ENCODE measurements at places on chromosomes 5 and 9. TPM values are rescaled to one million over a fixed set of nuclear protein-coding genes. Genes with fewer than 3 reads are reported as not detected.

The ACTBL2 gene
- total RNA-seq = 0.11 TPM

DNA sequence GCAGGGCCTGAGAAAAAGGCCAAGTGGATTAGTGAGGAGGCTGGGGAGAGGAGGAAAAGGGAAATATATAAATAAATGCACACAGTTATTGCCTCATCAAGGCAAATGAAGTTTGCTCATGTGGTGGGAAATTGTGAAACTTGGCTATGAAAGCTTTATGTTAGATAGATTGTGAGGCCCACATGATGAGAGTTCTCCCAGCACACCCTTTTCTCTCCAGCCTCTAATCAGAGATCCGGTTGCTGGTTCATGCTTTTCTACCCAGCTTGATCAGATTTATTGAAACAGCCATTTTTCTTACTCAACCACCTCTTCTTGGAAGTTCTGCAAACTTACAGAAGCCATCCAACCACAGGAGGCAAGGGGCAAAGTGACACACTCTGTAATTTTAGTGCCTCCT lies 125.8 kb upstream of the KLF4 start:
- no peak for DNase-seq

The TLX3 gene
- not detected for total RNA-seq

DNA sequence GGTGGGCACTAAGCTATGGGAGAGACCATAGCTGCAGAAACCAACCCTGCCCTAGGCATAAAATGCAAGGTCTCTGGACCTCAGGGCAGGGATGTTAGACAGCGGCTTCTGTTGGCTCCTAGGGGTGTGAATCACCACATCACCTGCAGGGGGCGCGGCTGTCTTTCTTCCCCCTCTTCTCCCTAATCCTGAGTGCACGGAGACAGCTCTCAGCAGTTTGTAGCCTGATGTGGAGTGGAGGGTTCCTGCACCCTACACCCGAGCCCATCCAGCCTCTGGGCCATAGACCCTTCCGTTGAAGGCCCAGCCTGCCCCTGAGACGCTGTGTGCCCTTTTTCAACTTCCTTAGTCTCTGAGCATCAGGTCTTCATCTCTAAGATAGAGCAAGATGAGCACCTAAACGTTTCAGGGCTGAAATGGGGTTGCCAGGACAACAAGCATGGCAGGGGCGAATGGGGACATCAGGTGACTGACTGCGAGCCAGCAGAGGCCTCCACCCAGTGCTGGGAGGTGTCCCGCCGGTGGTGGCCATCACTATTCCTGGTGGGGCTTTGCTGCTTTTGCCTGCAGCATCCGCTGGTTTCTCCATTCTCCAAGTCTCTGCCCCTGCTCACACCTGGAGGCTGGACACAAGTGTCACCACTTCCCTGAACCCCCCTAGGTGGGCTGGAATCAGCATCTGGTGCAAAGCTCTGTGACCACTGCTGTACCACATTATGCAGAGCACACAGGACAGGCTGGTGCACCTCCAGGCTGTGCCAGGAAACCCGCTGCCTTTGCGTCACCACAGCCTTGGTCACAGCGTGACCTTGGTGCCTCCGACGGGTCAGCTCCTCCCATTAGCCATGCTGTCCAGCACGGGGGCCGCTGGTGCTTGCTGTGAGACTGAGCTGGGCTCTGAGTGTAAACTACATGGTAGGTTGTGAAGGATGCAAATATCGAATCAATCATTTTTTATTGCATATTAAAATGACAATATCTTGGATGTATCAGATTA lies 2.5 kb upstream of the SEC16A start:
- peak; percentile 84 for DNase-seq

GRCh38 chr5:58016358-58016757 lies 443.5 kb downstream of the PLK2 start:
- DNase-seq = no peak

The ACOT12 gene
- total RNA-seq = 8.5 TPM

- no peak for DNase-seq
Measured at GRCh38 chr5:135102716-135103574, 68.9 kb upstream of the PITX1 start.

The C1QTNF2 gene
- 0.21 TPM for total RNA-seq

DNA sequence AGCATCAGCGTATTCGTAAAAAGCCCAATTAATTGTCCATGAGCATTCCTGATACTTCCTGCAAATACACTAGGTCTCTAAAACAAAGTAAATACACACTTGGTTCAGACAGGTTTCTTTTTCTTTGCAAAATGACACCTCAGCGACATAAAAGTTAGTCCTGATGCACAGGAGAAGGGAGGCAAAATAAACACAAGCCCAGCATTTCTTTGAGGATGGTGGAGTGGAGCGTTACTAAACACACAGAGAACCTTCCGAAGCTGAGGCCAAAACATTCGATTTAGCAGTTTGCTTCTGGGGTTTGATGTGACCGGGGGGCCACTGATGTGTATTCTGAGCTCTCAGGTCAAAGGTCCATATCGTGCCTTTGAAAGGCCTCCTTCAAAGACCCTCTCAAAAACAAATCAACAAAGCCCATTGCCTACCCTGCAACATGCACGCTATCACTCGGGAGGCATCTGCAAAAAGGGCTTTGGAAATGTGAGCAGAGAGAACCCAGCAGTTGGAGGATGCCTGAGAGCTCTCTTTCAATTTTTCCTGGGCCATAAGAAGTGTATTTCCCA lies 268.4 kb upstream of the PANK3 start:
- no peak for DNase-seq

GRCh38 chr5:107426872-107427271 lies 243.9 kb downstream of the EFNA5 start:
- no peak for DNase-seq

DNA sequence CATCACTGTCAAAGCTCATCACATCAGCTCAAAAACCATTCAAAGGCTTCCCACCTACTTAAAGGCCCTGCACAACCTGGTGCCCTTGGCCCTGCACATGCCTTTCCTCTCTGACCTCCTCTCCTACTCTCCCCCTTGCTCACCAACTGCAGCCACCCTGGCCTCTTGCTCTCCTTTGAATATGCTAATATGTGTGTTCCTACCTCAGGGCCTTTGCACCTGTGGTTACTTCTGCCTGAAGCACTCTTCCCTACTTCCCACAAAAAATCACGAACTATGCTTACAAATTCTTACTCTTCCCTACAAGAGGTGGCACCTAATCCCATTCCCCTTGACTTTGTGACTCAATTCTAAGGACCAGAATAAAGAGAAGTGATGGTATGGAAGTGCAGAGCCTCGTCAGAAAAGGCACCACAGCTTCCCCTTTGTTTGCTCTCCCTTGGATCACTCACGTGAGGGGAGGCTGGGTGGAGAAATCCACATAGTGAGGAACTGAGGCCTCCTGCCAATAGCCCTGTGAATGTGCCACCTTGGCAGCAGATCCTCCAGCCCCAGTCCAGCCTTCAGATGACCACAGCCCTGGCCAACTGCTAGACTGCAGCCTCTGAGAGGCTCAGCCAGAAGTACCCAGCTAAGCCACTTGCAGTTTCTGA lies 3.2 kb upstream of the TMEM171 start:
- DNase-seq = no peak

The GRM6 gene
- not detected for total RNA-seq

DNA sequence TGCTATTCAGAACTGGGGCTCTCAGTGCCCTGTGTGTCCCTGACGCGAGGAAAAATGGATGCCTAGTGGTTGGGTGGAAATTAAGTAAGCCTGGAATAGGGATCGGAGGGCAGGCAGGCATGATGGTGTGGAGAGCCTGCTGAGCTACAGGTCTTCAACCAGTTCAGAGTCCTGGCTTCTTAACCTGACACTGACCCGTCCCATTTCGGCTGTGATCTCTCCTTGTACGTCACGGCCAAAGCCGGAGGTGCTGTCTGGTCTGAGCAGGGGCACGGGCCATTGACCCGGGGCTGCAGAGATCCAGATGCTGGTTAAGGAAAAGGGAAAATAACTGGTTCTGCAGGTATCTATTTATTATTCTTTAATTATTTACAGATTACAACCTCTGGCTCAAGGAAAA lies 27.9 kb downstream of the RHOBTB3 start:
- DNase-seq = no peak

The AQP3 gene
- total RNA-seq = 0.08 TPM

The OR1B1 gene
- total RNA-seq = not detected

The OTULINL gene
- total RNA-seq = 0.32 TPM

GRCh38 chr5:66881480-66882161 lies 285.4 kb downstream of the MAST4 start:
- no peak for DNase-seq

The FOXD4L6 gene
- total RNA-seq = not detected

- no peak for DNase-seq
Measured at GRCh38 chr9:1454211-1454610, 404.1 kb downstream of the DMRT2 start.

The ROPN1L gene
- 0.83 TPM for total RNA-seq
